ENCODE measurements at places on chromosomes 11 and 22.

GRCh38 chr11:72719551-72719950 lies 32.7 kb downstream of the ARAP1 start:
- no peak for DNase-seq

DNA sequence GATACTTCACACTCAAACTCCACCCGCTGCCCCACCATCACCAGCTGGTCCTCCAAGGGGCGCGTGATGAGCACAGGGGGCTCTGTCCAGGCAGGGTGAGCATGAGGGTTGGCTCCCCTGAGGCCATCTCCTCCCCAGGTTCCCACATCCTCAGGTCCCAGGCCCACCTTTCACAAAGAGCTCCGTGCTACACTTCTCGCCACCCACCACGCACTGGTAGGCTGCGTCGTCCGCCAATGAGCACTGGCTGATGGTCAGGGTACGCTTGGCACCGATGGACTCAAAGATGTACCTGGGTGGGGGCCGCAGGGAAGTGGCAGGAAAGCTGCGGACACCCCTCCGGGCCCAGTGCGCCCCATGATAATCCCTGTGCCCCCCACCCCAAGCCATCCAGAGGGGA lies 9.6 kb downstream of the MYBPC3 start:
- no peak for DNase-seq

- no peak for DNase-seq
Observed at GRCh38 chr11:108734956-108735559, 70.2 kb downstream of the DDX10 start.

DNA sequence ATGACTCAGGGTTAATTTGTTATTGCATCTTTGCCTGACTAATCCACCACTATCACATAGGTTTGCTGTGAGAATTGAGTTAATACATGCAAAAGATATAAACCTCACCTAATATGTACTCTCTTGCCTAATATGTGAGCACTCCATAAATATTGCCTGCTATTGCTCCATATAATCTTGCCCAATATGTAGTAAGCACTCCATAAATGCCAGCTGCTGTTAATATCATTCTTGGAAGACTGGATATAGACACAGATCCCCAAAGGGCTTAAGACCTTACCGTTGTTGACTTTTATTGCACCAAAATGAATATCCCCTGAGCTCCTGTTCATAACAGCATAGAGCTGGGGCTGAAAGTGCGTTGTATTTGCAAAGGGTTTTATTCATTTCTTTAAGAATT lies 27.0 kb upstream of the LRRC55 start:
- no peak for DNase-seq

GRCh38 chr11:72897506-72897905 lies 83.3 kb downstream of the ATG16L2 start:
- DNase-seq = peak; percentile 2

DNA sequence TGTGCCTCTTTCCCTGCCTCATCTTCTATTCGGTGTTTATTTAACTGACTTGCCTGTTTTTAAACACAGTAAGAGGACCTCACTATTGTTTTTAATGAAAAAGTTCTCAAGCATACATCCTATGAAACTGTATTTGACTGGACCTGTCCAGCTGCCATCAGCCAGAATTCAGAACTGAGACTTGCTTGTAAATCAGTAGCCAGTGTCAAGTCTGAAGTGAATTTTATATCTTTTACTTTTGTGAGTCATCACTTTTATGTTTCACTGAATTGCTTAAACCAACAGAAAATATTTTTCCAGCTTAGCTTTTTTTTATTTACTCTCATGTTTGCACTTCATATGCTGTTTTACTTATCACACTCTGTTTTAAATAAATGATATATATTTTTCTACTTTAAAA lies 88.3 kb downstream of the LUZP2 start:
- DNase-seq = no peak

All from NCI-H2081 (cell line).